ENCODE measurements at places on chromosomes 2 and 18.

- no peak for DNase-seq
These were observed 7.2 kb upstream of the USP34 start for GRCh38 chr2:61478086-61478485.

GRCh38 chr2:45607701-45608100 lies 3.4 kb downstream of the SRBD1 start:
- no peak for DNase-seq

DNA sequence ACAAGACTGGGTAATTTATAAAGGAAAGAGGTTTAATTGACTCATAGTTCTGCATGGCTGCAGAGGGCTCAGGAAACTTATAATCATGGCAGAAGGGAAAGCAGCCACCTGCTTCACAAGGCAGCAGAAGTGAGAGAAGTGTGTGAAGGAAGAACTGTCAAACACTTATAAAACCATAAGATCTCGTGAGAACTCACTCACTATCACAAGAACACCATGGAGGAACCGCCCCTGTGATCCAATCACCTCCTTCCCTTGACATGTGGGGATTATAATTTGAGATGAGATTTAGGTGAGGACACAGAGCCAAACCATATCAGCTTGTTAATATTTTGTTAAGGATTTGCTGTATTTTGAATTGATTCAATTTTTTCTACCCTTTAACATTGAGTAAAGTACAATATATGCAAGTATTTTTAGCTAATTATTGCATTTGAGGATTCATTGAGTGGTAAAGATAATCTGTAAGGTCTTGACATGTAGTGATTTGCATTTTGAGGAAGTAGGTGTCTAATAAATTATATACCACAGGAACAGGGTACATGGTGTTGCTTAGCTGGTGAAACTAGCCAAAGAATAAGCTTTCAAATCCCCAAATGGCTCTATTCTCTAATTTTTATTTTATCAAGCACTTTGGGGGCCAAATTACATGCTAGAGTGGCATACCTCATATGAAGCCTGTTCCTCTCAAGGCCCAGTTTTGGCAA lies 3.9 kb upstream of the C2orf69 start:
- no peak for DNase-seq

DNA sequence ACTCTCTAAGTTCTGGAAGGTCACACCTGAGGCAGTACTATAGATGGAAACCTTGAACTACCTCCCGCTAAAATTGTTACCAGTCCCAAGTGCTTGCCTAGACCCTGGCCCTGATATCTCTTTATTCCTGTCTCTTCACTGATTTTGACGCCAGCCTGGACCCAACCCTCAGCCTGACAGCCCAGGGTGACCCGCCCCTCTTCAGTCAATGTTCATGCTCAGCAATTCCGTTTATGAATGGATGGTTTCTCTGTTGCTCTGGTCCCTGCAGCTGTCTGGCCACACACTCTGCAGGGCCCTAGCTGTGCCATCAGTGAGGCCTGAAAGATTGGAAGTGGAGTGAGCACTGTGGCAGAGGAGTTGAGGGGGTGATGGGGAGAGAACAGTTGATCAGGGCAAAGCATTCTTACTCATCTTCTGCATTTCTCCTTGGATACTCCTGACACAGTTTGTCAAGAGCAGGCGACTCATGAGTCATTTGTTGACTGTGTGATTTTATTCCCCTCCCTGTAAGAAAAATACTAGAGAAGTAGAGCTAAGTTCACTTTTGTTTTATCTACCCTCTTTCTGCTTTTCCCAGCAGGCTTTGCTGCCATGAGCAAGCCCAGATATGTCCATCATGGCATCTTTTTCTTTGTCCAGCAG lies 46.0 kb downstream of the NPAS2 start:
- DNase-seq = no peak

DNA sequence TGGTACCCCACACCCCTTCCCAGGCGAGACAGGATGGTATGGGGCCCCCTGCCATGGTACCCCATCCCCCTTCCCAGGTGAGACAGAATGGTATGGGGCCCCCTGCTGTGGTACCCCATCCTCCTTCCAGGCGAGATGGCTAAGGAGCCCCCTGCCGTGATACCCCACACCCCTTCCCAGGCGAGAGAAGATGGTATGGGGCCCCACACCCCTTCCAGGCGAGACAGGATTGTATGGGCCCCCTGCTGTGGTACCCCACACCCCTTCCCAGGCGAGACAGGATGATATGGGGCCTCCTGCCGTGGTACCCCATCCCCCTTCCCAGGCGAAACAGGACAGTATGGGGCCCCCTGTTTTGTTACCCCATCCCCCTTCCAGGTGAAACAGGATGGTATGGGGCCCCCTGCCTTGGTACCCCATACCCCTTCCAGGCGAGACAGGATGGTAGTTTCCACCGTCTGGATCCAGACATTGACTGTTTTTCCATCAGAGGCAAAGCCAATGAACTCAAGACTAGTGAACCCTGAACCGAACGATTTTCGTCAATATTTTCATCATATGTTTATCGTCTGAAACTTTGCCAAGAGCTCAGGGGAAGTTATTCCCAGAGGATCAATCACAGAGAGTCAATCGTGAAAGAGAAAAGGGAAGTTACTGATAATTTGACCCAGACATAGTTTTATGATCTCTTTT lies 75.0 kb downstream of the MYCN start:
- no peak for DNase-seq

DNA sequence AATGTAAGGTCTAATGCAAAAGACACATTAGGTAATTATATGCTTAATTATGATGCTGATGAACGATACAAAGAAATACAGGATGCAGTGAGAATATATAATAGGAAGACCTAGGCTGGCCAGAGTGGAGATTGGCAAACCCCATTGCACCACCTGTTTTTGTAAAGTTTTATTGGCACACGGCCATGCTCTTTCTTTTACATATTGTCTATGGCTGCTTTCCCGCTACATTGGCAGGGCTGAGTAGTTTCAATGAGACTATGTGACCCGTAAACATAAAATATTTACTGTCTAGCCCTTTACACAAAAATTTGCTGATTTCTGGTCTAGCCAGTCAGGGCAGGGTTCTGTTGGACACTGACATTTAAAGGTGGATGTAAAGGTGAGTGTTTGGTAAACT lies 5.4 kb downstream of the SEC11C start:
- no peak for DNase-seq

- no peak for DNase-seq
These were observed 171.6 kb downstream of the DIS3L2 start for GRCh38 chr2:232133078-232133477.

- DNase-seq = no peak
These were observed 266.2 kb upstream of the SLC39A10 start for GRCh38 chr2:195390686-195391321.

GRCh38 chr2:114699423-114699944 lies 257.0 kb downstream of the DPP10 start:
- no peak for DNase-seq

GRCh38 chr2:173751245-173751975 lies 213.8 kb downstream of the SP3 start:
- no peak for DNase-seq

DNA sequence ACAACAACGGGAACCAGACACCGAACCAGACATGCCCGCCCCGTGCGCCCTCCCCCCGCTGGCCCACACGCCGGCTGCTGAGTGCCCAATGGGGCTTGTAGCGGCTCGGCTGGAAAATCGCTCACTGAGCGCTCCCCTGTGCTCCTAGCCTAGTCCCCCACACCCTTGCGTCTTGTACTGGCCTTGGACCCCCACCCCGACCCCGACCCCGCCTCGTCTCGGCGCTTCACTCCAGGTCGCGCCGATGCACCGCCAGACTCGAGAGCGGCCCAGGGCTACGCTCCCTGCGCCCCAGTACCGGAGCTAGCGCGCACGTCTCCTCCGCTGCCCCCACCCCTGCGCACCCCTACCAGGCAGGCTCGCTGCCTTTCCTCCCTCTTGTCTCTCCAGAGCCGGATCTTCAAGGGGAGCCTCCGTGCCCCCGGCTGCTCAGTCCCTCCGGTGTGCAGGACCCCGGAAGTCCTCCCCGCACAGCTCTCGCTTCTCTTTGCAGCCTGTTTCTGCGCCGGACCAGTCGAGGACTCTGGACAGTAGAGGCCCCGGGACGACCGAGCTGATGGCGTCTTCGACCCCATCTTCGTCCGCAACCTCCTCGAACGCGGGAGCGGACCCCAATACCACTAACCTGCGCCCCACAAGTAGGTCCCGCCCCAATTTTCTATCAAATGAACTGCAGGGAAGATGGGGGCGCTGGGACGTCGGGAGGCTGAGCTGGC lies 1.5 kb downstream of the GAD1 start:
- no peak for DNase-seq

DNA sequence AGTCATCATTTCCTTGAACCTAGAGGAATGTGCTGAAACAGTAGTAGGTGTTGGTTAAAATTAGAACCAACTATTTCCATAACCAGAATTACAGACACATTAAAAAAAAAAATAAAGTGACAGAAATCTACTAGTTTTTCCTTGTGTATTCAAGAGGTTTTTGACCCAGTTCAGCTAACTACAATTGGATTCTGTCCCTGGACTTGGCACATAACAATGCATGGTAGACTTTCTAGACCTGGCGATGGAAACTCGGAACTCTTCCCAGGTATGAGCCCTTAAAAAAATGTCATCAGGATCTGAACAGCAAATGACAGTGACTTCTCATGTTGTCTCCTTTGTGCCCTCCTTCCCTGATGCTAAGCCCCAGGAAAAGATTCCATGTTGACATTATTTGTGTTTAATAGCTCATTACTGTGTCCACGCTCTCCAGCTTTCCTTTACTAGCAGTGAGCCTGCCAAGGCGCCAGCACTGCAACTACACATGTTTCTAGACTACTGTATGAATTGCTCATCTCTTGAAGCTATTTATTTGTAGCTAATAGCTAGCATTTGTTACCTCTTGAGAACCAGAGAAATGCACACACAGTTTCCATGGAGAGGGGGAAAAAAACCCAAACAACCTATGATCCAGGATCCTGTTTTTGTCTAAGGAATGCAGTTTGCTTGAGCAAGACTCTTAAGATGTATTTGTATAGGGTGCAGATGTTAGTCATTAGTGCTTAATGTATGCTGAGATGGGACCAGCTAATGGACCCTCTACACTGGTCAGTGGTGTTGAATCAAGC lies 148.5 kb downstream of the FMNL2 start:
- no peak for DNase-seq

DNA sequence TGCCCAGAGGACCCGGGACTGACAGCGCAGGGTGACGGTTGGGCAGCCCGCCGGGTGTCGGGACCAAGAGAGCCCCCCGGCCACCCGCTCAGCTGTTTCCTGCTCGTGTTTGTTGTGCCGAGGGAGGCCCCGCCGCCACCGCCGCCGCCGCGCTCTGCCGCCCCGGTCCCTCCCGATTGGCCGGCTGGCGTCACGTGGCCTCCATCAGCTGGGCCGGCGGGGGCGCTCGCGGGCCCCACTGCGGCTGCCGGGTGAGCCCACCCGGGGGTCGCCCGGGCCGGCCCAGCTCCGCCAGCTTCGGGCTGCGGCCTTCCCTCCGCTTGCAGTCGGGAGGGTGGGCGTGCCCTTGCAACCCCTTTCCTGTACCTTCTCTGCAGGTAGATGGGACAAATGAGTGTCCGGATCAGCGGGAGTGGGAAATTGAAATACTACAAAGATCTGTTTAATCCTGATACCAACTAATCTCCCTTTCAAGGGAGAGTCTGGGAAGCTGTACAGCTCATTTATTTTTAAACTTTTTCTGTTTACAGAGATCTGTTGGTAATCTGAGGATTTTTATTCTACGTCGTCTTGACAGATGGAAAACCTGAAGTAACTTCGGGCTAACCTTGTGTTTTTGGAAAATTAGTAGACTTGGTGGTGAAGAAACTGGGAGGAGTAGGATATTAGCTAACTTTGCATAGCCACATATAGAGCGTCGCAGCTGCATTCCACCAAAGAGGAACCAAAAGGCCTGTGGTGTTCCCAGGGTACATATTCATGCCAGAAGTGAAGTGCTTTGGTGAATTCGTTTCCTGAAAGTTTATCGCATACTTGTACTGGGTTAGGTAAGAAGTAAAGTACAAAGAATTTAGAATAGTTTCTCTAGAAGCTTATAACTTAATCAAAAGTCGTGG lies 1.2 kb downstream of the YPEL5 start:
- DNase-seq = peak; percentile 52

DNA sequence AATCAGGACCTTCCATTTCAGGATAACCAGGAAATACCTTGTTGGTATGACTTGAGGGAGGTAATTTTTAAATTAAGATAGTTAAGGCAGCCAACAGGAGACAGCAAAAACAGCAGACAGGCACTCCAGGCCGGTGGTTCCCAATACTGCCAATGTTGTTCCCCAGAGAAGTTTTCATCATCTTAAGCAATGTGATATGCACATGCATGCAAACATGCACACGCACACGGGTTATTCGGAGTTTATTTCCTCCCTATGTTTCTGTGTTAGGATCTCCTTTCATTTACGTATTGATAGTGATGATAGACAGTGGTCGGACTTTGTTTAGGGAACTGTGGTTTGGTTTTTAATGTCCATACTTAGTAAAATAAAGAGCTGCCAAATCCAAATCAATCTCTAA lies 55.3 kb downstream of the STEAP3 start:
- no peak for DNase-seq

DNA sequence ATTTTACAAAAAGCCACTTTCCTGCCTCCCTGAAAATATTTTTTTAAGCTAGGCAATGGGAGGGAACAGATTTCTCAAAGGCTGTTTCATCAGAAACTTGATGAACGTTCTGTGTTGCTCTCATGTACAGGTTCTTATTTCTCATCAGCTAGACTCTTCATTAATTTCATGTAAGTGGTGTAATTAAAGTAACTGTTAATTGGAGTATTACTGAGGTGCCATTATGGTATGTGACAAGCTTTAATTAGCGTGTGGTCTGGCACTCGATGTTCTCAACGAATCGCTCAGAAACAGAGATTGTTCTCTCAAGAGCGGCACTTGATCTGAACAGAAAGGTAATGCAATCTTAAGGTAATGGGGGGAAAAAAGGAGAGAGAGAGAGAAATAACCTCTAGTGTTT lies 81.9 kb upstream of the MYCN start:
- DNase-seq = no peak

DNA sequence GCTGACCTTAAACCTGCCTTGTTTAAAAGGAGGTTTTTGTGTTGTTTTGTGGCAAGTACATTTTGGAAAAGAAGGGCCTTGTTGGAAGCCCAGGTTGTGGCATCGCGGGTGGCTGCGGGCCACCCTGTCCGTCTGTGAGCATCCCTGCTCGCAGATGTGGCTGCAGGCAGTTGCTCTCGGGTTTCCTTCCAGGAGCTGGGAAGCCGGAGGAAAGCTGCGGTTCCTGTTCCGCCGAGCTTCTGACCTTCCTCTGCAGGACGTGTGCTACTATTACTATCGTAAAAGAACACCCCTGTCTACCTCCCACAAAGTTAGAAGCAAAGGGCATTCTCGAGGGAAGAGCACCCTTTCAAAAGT lies 766 bp downstream of the MFF start:
- no peak for DNase-seq

DNA sequence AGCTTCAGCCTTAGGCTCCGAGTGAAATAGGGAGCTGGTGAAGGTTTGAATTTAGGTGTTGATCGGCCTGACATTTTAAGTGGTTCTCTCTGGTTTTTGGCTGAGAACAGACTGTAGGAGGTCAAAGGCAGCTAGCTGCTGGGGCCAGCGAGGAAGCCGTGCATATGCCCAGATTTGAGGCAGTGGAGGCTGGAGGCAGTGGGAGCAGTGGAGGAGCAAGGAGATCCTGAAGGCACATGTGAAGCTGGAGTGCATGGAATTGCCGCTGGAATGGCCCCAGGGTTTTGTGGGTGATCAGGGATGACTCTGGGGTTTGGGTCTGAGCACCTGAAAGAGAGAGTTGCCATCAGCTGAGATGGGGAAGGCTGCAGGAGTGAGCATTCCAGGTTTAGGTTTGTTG lies 25.1 kb downstream of the STEAP3 start:
- DNase-seq = no peak

All from stimulated activated CD8-positive, alpha-beta memory T cell treated with anti-CD3 and anti-CD28 coated beads, Interleukin-12 subunit alpha, Interleukin-12 subunit beta, amount 100 ng/mL, for 1 hour (primary cell).